KG1 (cell line): ENCODE measurements at places on chromosomes 1 and 21.

DNA sequence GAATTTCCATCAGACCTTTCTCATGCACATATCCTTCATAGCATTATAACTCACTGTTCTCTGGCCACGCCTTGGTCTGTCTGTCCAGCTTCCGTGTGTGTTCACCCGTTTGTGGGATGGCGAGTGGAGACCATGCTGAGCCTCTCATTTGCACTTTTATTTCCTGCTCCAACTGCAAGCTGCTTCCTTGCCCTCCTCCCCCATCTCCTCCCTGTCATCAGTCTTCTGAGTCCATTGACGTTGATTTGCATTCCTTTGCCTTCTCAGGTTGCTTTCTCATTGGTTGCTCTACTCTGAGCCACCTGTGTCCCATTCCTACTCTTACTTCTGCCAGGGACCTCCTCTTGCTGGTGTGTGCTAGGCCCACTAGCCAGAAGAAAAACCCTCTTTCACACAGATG is 146.4 kb downstream of the NOS1AP start:
- DNase-seq = no peak

GRCh38 chr1:191579019-191579418 is 579.2 kb upstream of the RGS18 start:
- DNase-seq = no peak

- no peak for DNase-seq
Observed at GRCh38 chr21:34579411-34579810, 35.5 kb downstream of the RCAN1 start.

DNA sequence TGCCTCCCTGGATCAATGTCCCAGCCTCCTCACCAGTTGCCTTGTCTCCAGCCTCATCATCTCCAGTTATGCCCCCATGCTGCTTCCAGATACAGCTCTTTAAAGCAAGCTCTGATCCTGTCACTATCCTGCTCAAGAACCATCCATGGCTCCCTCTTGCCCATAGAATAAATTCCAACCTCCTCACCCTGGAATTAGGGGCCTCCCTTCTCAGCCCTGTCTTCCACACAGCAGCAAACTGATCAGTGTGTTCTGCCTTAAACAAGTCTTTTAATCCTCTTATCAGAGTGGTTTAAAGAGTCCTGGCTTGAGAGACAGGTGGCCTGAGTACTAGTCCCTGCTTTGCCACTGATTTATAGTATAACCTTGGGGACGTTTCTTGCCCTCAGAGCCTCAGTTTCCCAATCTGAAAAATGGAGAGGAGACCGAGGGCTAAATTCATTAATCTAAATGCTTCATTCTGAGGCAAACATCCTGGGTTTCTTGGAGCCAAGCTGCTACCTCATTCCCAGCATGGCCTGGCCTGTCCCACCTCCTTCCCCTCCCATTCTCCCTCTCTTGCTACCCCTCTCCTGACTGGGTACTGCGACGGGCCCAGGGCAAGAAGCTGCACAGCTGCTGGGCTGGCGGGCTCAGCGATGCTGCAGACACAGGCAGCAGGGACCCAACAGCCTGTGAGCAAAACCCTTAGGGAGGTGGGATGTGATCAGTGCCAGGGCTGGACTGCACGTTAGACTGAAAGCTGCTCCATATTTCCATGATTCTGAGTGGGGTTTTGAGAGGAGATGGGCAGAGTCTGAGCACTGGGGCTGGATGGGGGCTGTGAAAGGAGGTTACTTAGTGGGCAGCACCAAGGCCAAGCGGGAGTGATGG is 221.4 kb downstream of the PTPRU start:
- DNase-seq = no peak

- DNase-seq = no peak
Observed at GRCh38 chr1:55214934-55215193, 300 bp downstream of the USP24 start.

DNA sequence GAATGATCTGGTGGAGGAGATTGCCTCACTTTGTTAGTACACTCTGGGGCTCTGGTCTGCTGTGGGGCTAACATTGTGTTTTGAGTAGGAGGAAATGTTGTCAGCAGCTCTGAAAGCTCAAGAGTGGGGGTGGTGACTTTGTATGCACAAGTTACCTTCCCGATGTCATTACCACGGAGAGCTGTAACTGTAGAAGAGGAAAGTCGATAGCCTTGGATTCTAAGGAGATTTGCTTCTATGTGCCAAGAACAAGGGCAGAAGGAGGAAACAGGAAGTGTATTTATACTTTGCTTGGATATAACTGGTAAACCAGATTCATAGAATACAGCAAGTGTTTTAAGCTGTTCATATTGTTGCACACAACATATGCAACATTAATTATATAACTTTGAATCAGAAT is 196.1 kb downstream of the AMY1C start:
- DNase-seq = no peak

GRCh38 chr1:176692431-176692830 is 229.5 kb downstream of the PAPPA2 start:
- DNase-seq = no peak

DNA sequence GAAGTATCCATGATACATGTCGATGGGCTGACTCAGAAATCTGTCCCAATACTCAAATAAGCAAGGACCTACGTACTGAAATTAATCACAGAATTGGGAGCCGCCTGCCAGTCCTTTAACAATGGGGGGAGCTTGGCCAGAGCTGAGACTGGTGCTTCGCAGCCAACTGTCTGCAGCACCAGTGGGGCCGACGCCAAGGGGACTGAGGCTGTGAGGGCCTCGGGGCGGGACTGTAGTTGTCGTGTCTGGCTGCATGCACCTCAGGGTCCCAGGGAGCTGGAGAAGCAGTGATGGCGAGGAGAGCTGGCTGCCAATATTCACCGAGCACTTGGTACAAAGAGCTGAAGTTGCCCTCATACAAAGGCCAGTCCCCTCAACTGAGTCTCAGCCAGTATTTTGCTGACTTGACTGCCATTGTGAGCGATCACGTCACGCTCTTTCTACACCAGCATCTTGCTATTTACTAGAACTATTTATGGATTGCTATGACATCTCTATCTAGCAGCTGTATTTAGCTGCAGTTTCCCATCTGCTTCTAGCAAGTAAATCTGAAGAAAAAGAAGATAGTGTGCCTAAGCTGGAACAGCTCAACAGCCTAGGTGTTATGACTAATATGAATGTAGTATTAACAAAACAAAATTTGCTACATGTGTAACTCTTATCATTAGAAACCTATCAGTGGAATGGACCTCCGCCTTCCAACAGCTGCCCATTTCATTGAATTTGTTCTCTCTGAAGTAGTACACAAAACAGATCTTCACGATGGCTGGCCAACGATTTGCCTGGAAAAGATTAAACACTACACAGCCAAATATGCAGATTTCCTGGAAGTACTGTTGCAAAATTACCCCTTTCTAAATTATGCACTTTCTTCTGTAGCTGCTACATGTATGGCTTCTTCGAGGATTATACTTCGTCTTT is 29.1 kb downstream of the EVI5 start:
- DNase-seq = no peak

DNA sequence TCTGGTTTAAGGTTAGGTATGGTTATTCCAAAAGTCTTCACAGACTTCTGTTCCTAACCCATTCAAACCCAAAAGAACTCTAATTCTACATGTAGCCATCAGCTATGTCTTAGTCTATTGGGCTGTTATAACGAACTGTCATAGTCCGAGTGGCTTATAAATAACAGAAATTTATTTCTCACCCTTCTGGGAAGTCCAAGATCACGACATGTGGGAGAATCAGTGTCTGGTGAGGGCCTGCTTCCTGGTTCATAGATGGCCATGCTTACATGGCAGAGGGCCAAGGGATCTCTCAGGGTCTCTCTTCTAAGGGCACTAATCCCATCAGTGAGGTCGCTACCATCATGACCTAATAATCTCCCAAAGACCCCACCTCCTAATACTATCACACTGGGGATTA is 103.0 kb upstream of the PPP2R5A start:
- no peak for DNase-seq

DNA sequence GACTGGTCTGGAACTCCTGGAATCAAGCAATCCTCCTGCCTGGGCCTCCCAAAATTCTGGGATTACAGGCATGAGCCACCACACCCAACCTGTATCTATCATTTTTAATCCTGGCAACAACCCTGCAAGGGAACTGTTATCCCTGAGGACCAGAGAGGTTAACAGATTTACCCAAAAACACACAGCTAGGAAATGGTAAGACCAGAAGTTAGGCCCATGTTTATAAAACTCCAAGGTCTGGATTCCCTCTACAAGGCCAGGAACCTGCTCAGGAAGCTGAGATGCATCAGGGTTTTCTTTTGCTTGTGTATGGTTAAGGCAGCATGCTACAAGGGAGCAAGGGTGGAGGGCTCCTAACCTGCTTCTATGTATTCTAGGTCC is 17.8 kb upstream of the TTC39A start:
- no peak for DNase-seq

DNA sequence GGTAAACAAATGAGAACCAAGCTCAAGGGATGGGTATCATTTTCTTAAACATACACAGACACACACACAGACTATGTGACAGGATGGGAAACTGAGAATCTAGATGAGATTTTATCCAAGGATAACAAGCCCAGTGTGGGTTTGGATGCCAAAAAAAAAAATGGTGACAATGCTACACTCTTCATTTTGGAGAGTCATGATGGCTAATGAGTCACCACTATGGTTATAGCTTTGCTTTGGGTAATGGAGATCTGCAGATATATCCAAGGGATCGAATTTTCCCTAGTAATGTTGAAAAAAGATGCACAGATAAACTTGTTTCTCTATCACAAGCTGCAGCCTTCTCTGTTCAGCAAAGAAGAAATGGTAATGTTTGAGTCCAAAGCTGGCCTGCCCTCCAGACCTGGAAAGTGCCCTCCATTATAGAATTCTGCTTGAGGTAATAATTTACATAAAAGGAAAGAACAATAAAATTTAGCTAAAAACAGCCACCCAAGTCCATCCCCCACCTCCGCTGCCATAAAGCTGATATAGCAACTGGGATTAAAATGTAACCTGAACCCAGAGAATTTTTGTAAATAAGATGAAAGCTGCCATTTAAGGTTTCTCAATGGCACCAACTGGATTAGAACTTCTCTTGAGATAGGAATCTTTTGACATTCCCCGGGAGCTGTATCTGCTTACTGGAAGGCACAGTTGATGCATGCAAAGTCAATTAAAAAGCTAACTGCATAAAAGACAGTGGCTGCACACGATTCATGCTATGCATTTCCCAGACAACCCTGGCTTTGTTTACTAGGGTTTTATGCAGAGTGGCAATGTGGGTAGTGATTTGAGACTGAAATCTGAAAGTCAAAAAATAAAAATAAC is 395.2 kb upstream of the LYPLAL1 start:
- DNase-seq = no peak

DNA sequence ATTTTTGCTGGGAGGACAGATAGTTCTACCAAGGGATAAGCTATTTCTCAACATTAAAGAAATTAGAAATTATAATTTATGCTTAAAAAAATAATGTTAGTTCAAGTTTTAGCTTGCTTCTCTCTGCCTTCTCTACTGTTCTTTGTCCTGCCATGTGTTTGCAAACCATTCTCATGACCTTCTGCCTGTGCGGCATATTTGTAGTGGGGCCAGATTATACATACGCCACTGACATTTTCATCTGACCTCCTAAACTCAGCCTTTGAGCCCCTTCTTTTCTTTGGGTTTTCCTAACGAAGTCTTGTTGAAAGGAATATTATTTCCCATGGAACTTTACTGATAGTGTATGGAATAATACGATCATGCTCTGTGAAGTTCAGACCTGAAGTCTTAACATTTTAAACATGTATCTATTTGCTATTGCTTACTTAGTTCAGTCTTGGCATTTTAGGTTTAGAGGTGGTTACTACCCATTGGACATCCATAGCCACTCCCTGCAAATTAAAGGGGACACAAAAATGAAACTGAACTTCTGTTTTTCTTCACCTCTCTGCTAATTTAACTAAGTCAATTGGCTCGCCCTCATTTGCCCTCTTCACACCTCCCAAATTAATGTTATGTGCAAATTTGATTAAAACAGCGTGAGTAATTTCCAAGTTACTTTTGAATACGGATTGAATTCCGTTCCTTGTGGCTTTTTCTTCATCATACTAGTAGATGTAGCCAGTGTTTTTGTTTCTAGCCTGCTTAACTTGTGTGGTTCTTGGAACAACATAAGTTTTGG is 15.6 kb downstream of the LRRC8D start:
- no peak for DNase-seq

GRCh38 chr1:222225316-222225691 is 322.6 kb downstream of the HHIPL2 start:
- DNase-seq = no peak

GRCh38 chr1:12714710-12715475 is 1.0 kb upstream of the AADACL3 start:
- DNase-seq = no peak

- no peak for DNase-seq
Observed at GRCh38 chr1:99992044-99992722, 22.4 kb downstream of the SLC35A3 start.

DNA sequence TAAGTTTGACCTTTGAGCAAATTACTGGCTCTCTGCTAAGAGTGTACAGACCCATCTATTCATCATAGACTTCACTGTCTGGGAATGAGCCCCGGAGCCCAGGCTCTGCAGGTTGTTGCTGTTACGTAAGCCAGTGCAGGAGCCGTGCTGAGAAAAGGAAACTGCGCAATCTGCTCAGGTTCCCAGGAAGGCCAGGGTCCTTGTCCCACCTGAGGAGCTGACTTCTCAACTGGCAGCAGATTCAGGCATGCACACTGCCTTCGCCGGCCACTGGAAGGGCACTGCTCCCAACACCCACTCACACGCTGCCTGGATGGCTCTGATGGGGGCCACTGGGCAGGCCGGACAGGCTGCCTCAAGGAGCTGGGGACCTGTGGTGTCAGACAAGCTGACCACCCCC is 19.5 kb downstream of the RCAN1 start:
- no peak for DNase-seq

DNA sequence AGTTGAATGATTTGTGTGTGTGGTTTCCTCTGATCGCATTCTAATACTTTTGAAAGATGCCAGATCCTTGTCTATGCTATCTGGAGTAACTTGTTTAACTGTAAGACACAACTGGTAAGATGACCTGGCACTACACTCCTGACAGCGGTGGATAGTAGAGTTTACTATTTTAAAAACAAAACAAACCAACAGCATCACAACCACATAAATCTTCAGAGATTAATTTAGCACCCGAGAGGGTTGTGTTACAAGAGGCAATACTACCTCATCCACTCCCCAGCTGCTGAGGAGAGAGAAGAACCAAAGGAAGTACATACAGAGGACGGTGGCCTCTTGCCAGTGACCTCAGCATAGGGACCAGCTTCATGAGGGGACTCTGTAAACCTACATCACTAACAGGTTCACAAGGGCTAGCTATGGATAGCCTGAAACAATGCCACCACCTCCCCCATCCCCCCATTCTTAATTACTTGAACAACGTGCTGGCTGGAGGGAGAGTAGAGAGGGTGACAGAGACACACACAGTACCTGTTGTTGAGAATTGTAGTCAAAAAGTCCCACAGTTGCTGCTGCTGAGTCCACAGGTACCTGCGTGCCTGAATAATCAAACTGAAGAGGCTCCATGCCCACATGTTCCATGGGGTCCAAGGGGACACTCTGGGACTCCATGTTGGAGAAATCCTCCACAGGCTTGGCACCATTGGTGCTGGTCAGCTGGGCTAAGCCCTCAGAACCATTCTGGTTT is 73.5 kb downstream of the PUM1 start:
- DNase-seq = no peak
